Glomerular endothelial cell (primary cell): ENCODE measurements at places on chromosomes 6 and 20. TPM values are rescaled to one million over a fixed set of nuclear protein-coding genes. Genes with fewer than 3 reads are reported as not detected.

GRCh38 chr6:106520711-106521401 is 108.4 kb downstream of the RTN4IP1 start:
- DNase-seq: no peak

The ULBP3 gene
- total RNA-seq: 8.0 and 11.0 TPM in 2 replicates

GRCh38 chr6:2626401-2626800 is 124.3 kb downstream of the MYLK4 start:
- no peak for DNase-seq

DNA sequence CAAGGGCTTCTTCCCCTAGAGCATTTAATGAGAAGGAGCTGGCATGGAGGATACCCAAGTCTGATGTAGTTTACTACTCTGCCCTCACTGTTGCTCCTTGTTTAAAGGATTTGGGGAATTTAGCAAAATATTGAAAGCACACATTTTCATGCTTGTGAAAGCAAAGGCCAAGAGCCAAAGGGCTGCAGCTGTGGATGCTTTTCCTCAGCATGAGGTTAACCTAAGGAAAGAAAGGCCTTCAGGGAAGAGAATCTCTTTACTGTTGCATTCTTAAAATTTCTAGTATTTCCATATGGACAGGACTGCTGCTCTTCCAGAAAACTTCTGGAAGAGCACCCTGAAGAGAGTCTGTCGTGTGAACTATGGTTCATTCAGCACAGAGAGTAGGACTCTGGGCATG is 45.9 kb upstream of the SASH1 start:
- DNase-seq: no peak

GRCh38 chr6:139903411-139904157 is 529.1 kb upstream of the CITED2 start:
- no peak for DNase-seq

DNA sequence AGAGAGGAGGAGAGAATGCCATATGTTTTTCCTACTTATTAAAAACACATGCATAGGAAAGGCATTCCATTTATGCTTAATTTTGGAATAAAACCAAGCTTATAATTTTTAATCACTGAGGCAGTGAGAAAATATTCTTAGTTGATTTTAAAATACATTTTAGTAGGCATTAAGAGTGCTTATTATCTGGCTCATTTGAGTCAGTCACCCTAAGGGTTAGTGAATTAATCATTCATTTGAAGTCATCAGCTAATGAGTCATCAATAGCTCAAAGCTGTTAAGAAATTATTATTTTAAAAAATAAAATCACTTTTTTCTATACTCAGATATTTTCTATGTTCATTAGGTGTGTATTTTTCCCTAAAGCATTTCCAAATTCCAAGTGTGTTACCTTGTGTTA is 81.6 kb downstream of the TMEM200A start:
- no peak for DNase-seq

DNA sequence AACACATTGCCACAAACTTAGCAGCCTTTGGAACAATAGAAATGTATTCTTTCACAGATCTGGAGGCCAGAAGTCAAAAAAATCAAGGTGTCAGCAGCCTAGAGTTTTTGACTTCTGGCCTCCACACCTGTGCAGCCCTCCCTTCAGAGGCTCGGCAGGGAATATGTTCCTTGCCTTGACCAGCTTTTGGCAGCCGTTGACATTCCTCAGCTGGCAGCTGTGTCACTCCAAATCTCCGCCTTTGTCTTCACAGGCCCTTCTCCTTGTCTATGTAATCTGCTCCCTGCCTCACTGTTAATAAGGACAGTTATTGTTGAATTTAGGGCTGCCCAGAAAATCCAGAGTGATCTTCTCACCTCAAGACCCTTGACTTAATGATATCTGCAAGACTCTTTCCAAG is 17.2 kb upstream of the AHI1 start:
- no peak for DNase-seq

- DNase-seq: no peak
Observed at GRCh38 chr6:13331516-13332348, 3.4 kb upstream of the TBC1D7 start.

GRCh38 chr6:80126657-80127345 is 20.3 kb downstream of the BCKDHB start:
- DNase-seq: no peak

DNA sequence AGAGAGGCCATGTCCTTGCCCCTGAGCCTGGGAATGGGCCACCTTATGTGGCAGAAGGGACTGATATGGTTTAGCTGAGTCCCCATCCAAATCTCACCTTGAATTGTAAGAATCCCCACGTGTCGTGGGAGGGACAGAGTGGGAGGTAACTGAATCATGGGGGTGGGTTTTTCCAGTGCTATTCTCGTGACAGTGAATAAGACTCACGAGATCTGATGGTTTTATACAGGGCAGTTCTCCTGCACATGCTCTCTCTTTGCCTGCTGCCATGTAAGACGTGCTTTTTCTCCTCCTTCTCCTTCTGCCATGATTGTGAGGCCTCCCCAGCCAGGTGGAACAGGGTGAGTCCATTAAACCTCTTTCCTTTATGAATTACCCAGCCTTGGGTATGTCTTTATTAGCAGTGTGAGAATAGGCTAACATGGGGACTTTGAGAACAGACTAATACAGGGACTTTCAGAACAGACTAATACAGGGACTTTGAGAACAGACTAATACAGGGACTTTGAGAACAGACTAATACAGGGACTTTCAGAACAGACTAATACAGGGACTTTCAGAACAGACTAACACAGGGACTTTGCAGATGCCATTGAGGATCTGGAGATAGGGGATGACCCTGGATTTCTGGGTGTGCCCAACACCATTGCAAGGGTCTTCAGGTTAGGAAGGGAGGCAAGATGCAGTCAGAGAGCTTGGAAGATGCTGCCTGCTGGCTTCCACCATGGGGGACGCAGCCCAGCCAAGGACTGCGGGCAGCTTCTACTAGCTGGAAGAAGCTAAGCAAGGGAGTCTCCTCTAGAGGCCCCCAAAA is 86.9 kb downstream of the RAMACL start:
- no peak for DNase-seq

The KCNB1 gene
- not detected in 2 replicates for total RNA-seq

DNA sequence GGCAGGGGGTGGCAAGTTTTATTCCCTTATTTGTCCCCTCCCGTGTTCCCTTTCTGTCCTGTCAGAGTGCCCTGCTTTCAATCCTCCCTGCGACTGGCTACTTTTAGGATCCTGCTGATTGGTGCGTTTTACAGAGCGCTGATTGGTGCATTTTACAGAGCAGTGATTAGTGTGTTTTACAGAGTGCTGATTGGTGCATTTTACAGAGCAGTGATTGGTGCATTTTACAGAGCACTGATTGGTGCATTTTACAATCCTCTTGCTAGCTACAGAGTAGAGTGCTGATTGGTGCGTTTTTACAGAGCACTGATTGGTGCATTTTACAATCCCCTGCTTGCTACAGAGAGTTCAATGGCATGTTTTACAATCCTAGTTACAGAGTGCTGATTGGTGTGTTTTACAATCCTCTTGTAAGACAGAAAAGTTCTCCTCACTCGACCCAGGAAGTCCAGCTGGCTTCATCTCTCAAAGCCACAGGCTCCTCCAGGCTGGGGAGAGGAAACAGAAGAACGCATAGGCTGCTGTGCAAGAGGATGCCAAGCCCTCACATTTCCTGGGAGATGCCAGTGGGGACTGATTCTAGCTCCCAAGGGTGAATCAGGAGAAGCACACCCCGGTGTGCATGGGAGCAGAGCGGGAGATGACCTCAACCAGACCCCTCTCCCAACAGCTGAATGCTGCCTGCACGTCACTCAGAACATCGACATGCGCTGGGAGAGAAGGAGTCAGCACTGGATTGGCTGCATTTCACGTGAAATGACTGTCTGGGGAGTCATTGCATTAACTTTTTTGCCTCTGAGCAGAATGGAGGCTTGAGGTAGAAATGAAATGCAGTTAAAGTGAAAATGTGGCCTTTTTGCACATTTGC is 48.3 kb upstream of the SLC22A23 start:
- DNase-seq: no peak

The SYNDIG1 gene
- total RNA-seq: not detected in 2 replicates

- no peak for DNase-seq
Observed at GRCh38 chr20:18401305-18401704, 65.5 kb downstream of the DZANK1 start.

The SNPH gene
- total RNA-seq: 11.6 and 12.2 TPM in 2 replicates

The CCN5 gene
- total RNA-seq: not detected in 2 replicates

DNA sequence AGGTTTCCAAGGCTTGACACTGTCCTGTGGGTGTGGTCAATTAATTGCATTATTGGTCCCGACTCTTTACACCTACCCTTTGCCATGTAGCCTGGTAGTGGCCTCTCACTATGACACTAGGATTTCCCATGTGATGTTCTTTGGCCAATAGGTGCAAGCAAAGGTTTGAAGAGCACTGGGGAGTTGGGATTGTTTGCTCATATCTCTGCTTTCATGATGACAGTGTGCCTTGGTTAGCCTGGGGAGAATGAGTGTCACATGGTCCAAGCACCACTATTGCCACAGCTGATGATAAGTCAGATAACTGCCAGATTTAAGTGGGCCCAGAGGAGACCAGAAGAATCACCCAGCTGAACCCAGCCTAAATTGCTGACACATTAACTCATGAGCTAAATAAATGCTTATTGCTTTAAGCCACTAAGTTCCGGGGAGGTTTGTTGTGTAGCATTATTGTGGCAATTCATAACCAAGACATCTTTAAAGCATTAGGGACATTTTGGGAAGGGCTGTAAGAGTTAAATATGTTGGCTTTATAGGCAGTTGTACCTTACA is 17.2 kb upstream of the SCP2D1 start:
- DNase-seq: no peak

The HLA-DPA1 gene
- 7.3 and 12.8 TPM in 2 replicates for total RNA-seq

DNA sequence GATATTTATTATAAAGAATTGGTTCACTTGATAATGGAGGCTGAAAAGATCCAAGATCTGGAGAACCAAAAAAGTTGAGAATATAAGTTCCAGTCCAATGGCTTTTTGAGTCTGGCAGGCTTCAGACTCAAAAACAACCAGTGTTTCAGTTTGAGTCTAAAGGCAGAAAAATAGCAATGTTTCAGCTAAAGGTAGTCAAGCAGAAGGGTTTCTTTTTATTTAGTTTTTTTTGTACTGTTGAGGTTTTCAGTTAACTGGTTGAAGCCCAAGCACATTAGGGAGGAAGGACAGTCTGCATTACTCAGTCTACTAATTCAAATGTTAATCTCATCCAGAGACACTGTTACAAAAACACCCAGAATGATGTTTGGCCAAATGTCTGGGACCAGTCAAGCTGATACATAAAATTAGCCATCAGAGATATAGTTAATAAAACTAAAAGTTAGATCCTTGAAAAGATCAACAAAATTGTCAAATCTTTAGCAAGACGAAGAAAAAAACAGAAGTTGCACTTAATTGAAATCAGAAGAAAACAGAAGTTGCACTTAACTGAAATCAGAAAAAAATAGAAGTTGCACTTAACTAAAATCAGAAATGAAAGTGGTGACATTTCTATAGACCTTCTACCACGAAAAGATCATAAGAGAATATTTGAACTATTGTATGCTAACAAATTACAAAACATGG is 980.3 kb upstream of the FLRT3 start:
- no peak for DNase-seq

- no peak for DNase-seq
Observed at GRCh38 chr20:62275219-62275618, 27.6 kb upstream of the ADRM1 start.

DNA sequence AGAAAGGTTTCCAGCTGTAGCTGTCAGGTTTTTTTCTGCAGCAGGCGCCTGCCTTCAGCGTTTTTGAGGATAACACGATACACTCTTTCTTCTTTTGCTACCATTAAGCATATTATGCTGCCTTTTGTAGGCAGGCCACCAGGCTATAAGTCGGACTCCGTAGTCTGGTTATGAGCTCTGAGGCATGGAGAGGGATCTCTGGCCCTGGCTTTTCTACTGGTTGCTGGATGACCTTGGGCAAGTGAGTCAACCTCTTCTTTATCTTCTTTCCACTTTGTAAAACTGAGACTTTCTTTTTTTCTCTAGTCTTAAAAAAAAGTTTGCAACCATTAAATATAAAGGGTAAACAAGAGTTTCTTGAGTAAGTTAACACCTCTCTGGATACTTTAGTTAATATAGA is 120.2 kb downstream of the BCKDHB start:
- no peak for DNase-seq

The LTA gene
- 0.53 TPM in 1 of 2 replicates, not detected in the other for total RNA-seq

- no peak for DNase-seq
Observed at GRCh38 chr6:14925699-14926026, 320.2 kb upstream of the JARID2 start.

The CTAGE9 gene
- total RNA-seq: 0.05 TPM in 1 of 2 replicates, not detected in the other

- DNase-seq: no peak
Observed at GRCh38 chr6:25458485-25458884, 179.3 kb downstream of the CARMIL1 start.

GRCh38 chr20:31449511-31450414 is 9.3 kb downstream of the DEFB123 start:
- no peak for DNase-seq

The HSPA12B gene
- 25.5 and 26.3 TPM in 2 replicates for total RNA-seq

The IYD gene
- not detected in 2 replicates for total RNA-seq

GRCh38 chr6:152034631-152035030 is 227.1 kb downstream of the ESR1 start:
- DNase-seq: no peak

- no peak for DNase-seq
Observed at GRCh38 chr6:10534419-10534762, 13.2 kb downstream of the GCNT2 start.

- DNase-seq: no peak
Observed at GRCh38 chr20:51062065-51062464, 39.2 kb upstream of the KCNG1 start.

GRCh38 chr6:1577146-1577680 is 32.5 kb upstream of the FOXC1 start:
- DNase-seq: no peak

GRCh38 chr6:164101859-164102258 is 687.3 kb downstream of the QKI start:
- no peak for DNase-seq

The TULP1 gene
- total RNA-seq: not detected in 2 replicates

DNA sequence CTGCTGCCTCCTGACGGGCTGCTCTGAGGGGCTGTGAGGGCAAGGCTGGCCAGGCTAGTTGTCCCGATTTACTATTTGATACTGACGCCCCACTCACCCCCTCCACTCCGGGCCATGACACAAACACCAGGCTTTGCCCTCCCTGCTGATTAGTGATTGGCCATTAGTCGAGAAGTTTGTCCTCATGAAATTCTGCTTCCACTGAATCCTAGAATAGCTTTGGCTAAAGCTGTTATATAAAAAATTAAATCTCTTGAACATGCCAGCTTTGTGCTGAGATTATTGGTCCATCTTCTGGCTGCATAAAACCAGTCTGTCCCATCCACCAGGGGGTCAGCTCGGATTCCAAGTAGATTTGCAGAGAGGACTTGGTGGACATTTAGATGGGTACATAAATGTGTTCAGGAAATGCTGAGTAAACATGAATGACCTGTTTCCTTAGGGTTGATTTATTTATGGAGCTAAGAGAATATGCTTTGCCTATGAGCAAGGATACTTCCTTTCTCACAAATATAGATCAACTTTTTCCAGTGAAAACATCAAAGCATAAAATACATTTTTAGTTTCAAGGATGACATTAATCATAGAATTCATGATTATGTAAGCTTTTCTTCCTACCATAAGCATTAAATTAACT is at the start of gene GABRR2:
Gene GABRR2, minus strand, starts transcription at position 51 of the 637 bp plus-strand sequence. CDS start 134 bp downstream, outside the sequence.
- DNase-seq: no peak

- no peak for DNase-seq
Observed at GRCh38 chr6:53306819-53307347, 41.9 kb downstream of the ELOVL5 start.
